ENCODE measurements at places on chromosomes 3 and 15.

- no peak for DNase-seq
Measured at GRCh38 chr3:160486459-160486869, 36.9 kb upstream of the TRIM59 start.

- no peak for DNase-seq
Measured at GRCh38 chr3:183210341-183210740, 42.7 kb upstream of the B3GNT5 start.

DNA sequence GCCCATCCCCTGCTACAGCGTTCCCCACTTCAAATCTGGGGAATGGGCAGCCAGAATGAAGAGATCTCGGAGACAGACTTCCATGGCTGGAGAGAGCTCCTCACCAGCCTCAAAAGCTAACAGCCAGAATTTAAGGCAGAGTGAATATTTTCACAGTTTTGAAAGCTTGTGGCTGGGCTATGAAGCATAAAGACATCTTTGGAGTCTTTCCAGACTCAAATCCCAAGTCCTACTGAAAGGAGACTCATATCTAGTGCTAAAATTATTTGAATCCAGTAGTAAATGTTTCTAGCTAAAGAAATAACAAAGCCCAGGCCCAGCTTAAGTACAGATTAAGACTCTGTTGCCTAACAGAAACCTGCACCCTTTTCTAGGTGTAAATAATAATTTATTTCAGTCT, 628.4 kb upstream of the ALCAM start:
- DNase-seq, result no peak

GRCh38 chr3:78183906-78184599, 1144.2 kb downstream of the ROBO2 start:
- DNase-seq, result no peak

- no peak for DNase-seq
Measured at GRCh38 chr15:33161209-33161608, 33.3 kb downstream of the FMN1 start.

DNA sequence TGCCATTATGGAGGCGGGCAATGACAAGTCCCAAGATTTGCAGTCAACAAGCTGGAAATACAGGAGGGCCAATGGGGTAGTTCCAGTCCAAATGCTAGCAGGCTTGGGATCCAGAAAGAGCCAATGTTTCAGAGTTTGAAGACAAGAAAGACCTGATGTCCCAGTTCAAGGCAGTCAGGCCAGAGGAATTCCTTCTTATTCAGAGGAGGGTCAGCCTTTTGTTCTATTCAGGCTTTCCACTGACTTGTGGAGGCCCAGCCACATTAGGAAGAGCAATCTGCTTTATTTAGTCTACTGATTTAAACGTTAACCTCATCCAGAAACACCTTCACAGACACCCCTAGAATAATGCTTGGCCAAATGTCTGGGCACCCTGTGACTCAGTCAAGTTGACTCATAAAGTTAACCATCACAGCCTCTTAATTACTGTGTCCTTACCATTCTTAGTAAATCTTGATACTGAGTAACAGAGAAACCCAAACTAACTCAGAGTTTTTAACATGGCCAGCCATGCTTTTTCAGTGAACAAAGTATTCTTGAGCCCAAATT, 50.9 kb upstream of the NPHP3 start:
- DNase-seq, result no peak

DNA sequence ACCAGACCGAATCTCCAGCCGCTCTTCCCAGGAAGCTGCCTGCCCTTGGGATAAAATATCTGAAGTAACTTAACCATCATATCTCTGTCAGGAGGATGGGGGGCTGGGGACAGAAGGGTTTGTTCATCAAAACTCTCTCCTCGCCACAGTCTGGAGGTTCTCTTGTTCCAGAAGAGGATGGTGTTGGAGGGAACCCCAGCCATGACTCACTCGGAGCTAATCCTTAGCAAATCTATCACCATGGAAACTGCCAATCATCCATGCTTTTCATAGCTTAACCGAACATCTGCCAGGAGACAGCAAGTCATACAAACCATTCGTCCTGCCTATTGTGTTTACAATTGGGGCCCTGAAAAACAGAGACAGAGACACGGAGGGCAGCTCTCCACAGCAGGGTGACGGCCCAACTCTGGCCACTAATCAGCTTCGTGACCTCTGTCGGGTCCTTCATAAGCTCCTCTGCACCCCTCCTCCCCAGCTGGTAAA, 73.8 kb upstream of the HEG1 start:
- DNase-seq, result peak; percentile 74

- no peak for DNase-seq
Measured at GRCh38 chr3:88623709-88624108, 473.9 kb downstream of the C3orf38 start.

GRCh38 chr3:29065211-29065785, 215.6 kb upstream of the RBMS3 start:
- peak; percentile 80 for DNase-seq

DNA sequence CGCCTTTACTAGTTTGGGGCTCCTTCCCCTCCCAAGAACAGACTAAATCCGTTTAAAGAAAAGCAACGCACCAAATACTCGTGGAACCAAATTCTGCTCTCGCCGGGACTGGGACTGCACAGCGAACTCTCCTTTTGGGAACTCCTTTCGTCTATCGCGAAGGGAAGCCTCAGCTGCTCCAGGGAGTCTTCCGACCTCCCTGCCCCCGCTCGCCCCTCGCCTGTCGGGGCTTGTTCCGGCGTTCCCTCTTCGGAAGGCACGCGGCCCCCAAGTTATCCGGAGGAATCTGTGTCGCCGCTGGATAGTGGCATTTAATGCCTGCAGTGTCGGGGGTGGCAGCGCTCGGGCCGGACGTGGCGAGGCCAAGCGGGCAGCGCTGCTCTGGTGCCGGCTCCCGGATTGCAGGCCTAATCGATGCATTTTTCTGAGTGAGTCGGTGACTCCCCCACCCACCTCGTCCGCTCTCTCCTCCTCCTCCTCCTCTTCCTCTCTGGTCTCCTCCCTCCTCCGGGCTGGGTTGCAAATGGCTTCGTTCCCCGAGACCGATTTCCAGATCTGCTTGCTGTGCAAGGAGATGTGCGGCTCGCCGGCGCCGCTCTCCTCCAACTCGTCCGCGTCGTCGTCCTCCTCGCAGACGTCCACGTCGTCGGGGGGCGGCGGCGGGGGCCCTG, at the start of gene TRIM71:
TRIM71 (plus strand) TSS at position 440 of the 671 bp plus-strand sequence; CDS start at position 524, 84 bp downstream.
- DNase-seq, result no peak

DNA sequence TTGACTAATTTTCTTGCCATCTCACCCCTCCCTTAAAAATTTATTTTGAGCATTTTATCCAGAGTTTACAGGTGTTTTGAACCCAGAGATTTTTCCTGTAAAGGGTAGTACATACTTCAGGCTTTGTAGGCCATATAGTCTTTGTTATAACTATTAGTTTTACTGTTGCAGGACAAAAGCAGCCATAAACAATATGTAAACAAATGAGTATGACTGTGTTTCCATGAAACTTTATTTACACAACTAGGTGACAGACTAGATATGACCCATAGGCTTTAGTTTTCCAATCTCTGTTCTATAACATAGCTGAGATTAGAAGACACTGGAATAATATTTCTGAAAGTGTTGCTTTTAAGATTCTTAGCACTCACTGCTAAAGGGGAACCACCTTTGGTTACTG, 587.9 kb downstream of the PDCD6IP start:
- no peak for DNase-seq
